ENCODE measurements at places on chromosomes 1 and 21.

- no peak for DNase-seq
Measured at GRCh38 chr21:43825242-43825935, 36.0 kb downstream of the RRP1 start.

DNA sequence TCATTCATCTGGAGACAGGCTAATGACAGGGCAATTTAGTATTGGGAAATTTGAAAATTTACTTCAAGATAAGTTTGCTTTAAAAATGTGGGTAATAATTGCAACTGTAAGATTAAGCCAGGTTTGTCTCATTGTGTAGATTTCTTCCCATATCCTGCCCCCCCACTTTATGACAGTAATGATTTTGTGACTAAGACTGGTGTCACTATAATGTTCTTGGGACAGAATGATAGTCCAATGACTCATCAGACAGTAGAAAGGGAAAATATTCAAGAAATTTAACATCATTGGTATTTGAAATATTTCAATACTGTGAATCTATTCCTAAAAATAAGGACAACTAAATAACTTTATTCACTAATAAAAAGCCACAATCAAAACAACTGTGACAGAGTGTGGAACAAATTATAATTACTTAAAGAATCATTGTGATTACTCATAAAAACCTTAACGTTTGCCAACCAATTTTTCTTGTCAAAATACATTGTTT lies 36.7 kb downstream of the FH start:
- DNase-seq = peak; percentile 44

GRCh38 chr1:156076609-156077429 lies 5.4 kb downstream of the MEX3A start:
- no peak for DNase-seq

DNA sequence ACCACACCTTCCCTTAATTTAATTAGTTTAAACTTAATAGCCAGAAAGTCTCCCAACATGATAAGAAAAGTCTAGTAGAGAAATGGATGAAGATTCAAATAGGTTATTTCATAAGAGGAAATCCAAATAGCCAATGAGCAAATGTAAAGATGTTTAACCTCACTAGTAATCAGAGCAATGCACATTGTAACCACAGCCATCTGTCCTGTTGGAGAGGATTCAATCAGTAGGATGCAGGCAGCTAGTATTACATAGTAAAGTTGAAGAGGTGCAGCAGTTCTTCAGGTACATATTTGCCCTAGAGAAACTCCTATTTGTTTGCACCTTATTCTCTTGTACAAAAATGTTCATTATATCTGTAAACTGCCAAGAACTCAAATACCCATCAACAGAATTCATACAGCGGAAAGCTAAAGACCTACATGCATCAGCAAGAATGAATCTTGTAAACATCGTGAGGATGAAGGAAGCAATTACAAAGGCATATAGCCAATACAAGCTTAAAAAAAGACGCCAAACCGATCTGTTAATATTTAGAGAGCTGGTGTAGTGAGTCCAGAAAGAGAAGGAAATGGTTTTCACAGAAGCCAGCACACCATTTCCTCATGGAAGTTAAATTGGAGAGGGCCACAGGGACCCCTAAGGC lies 27.9 kb downstream of the DIP2A start:
- no peak for DNase-seq

DNA sequence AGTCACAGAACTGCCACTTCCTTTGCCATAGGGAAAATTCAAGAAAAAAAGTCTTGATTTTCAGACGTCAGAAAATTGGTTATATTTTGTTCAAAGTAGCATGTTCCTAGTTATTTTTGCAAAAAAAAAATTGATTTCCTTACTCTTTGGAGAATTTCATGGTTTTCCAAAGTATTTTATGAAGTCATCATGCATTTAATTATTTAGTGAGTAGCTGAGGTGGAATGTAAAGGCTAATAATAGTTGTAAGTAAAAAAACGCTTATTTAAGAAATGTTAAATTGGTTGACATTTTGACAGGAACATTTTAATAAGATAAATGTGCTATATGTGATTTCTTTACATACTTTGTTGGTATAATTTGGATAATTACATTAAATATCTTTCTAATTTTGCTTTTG lies 20.8 kb downstream of the TSEN15 start:
- DNase-seq = no peak

DNA sequence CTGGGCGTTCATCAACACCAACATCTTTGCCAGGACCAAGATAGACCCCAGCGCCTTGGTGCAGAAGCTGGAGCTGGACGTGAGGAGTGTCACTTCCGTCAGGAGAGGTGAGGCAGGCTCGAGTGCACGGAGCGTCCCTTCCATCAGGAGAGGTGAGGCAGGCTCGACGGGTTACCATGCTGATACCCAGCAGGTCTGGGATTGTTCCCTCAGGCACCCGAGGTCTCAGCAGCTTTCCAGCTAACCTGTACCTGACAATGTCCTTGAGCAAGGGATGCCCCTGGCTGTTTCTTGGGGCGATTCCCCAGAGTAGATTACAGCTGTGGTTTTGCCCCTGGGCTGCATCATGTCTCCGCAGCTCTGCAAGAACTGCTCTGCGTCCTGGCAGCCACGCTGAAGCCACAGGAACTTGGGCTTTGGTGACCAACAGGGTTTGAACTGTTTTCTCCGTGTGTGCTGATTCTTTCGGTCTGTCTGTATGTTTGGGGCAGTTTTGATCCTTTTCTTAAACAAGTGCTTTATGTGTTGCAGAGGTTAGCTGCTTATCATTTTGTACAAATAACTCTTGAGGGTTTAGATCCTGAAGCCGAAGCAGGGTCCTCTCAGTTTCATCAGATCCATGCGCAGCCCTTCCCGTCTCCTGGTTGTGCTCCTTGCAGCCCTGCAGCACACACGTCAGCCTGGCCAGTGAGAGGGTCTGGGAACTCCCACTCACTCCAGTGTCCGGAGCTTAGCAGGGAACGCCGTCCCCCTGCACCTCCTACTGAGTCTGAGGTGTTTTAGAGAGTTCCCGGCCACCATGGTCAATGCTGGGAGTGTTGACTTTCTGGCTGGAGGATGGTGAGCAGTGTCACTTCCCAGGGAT lies 4.1 kb downstream of the SLX9 start:
- DNase-seq = no peak

GRCh38 chr1:58782178-58783089 lies 1.4 kb downstream of the JUN start:
- DNase-seq = peak; percentile 57

- DNase-seq = no peak
Measured at GRCh38 chr1:111223126-111223685, 4.3 kb upstream of the CHI3L2 start.

Measured in adipocyte (in vitro differentiated cells).